ENCODE measurements at places on chromosomes 6 and 20.

- DNase-seq = no peak
These were observed 4.3 kb downstream of the VAPB start for GRCh38 chr20:58393299-58393698.

- no peak for DNase-seq
These were observed 125.9 kb downstream of the KIF6 start for GRCh38 chr6:39599341-39599740.

DNA sequence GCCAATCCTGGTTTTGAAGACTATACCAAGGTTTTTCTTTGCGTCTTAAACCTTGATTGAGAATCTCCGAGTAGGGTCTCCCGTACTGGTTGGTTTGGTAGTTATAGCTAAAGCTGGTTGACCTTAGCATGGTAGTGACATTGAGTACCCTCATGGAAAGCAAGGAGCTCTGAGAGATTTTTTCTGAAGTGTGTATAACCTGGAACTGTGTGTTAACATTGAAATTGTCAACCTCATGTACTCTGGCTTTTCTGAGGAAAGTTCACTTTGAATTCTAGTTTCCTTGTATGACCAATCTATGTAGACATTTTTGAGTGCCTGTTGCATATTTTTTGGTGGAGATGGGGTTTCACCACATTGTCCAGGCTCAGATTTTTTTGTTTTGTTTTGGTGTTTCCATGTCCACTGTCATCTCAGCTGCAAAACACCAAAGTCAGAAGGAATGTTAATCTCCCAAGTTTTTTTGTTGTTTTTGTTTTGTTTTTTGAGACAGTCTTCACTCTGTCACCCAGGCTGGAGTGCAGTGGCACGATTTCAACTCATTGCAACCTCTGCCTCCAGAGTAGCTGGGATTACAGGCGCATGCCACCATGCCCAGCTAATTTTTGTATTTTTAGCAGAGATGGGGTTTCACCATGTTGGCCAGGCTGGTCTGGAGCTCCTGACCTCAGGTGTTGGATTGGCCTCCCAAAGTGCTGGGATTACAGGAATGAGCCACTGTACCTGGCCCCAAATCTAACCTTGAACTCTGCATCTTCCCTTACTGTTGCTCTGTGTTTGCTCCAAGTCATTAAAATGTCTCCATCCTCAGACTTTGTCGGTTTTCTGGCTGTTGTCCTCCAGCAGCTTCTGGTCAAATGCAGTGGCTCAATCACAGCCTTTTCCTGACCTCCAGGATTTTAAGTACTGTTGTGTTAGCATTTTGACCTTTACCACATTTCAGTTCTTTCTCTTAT, 4.3 kb downstream of the RPS12 start:
- DNase-seq = no peak

DNA sequence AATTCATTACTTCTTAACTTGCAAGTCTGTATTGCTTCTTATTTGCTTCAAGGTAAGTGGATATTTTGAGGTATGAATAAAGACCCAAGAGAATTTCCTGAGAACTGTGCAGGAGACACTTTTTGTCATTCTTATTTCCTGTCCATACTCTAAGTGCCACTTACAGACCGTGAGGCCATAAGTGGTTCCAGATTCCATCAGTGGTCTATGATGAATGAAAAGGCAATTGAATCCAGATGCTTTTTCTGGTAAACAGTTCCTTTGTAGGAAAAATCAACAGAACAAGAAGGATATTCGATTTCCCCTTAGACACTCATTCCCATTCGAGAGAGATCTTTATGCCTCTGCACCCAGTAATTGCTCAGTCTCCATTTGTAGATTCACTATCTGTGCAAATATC, 58.3 kb upstream of the PDE10A start:
- no peak for DNase-seq

- DNase-seq = no peak
These were observed 2.9 kb downstream of the AIG1 start for GRCh38 chr6:143063631-143064030.

DNA sequence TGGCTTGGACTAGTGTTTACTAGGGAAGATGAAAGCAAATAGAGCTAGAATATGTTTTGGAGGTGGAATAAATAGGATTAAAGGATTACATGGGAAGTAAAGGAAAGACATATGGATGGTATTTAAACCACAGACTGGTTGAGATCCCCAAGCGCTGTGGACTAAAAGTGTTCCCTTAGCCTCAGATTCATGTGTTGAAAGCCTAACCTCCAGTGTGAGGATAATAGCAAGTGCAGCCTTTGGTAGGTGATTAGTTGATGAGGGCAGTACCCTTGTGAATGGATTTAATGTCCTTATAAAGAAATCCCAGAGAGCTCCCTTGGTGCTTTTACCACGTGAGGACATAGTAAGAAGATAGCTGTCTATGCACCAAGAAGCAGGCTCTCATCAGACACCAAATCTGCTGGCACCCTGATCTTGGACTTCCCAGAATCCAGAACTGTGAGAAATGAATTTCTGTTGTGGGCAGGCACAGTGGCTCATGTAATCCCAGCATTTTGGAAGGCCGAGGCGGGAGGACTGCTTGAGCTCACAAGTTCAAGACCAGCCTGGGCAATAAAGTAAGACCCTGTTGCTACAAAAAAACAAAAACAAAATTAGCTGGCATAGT, 57.3 kb upstream of the MCM9 start:
- DNase-seq = no peak

GRCh38 chr6:7232351-7232750, 80.6 kb downstream of the SSR1 start:
- DNase-seq = no peak

DNA sequence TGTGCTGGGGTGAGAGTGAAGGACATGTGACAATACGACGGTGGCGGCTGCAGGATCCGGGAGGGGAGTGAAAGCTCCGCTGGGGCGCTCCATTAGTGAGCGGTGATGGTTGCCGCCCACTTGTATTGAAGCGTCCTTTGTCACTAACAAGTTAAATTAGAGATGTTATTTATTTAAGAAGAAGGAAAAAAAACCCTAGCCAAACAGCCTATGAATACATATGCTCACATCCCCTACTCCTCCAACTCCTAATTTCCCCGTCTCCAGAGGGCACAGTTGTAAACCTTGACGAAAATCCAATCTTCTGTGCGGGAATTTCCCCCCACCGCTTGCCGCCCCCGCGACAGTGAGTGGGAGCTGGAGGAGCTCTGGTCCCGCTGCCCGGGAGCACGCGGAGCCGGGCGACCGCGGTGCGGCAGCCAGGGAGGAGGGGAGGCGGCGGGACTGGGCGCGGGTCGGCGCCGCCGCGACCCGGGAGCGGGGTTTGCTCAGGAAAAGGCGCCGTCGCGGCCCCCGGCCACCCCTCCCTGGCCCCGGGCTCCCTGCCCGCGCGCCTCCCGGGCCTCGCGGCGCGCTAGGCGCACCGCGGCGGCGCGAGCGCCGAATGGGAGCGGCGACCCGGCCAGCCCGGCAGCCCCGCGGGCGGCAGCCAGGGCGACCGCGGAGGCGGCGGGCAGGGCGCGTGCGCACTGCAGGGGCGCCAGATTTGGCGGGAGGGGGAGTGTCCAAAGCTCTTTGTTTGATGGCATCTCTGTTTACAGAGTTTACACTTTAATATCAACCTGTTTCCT, at the start of gene MYB:
TSS of gene MYB (plus strand) at position 767 of the 791 bp plus-strand sequence. CDS start 206 bp downstream, outside the sequence.
- peak; percentile 76 for DNase-seq

GRCh38 chr6:169530752-169531123, 171.1 kb downstream of the WDR27 start:
- DNase-seq = no peak

- DNase-seq = no peak
These were observed 19.8 kb downstream of the GCM1 start for GRCh38 chr6:53128842-53129241.

DNA sequence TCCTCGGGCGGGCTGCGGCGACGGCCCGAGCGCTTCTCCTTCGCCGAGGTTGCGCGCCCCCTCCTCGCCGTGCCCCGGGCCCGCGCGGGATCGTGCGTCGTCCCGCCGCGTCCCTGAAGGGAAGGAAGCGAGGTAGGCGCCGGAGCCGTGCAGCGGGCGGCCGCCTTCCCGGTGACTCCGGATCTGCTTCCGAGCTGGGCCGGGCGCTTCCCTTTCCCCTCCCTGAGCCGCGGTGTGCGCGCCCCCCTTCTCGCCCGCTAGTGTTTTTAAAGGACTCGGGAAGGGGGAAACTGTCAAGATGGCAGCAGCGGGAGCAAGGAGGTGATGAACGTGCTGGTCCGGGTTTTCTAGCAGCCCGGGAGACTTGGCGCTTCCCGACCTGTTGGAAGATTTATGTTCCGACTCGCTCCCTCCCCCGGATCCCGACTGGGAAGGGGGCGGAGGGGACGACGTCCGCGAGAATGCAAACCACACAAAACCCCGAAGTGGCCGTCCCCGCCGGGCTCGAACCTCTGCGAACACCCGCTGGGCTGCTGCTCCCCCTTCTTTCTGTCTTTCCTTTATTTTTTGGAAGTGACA, 744 bp upstream of the FOXO3 start:
- DNase-seq = no peak

GRCh38 chr6:20708367-20709124, 174.3 kb downstream of the CDKAL1 start:
- DNase-seq = peak; percentile 18

- DNase-seq = peak; percentile 16
These were observed 587 bp downstream of the PDSS2 start for GRCh38 chr6:107458672-107459282.

DNA sequence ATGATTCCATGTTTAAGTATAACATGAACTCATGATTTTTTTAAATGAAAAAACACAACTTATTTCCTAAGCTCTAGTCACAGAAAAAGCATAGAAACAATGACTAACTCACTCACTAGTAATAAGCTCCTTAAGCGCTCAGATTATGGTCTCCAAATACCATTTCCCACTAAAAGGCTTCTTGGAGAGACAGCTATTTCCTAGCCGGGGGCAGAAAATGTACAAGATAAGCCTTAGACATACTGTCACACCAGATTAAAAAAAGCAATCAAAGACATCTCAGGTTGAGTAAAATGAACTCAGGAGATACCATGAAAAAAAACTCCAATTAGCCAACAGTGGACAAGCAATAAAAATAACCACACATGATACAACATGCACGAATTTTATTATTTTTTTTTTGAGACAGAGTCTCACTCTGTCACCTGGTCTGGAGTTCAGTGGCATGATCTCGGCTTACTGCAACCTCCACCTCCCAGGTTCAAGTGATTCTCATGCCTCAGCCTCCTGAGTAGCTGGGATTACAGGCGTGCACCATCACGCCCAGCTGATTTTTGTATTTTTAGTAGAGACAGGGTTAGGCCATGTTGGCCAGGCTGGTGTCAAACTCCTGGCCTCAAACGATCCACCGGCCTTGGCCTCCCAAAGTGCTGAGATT, 14.9 kb downstream of the SRPK1 start:
- DNase-seq = no peak

GRCh38 chr20:52761867-52762266, 210.3 kb upstream of the TSHZ2 start:
- no peak for DNase-seq

DNA sequence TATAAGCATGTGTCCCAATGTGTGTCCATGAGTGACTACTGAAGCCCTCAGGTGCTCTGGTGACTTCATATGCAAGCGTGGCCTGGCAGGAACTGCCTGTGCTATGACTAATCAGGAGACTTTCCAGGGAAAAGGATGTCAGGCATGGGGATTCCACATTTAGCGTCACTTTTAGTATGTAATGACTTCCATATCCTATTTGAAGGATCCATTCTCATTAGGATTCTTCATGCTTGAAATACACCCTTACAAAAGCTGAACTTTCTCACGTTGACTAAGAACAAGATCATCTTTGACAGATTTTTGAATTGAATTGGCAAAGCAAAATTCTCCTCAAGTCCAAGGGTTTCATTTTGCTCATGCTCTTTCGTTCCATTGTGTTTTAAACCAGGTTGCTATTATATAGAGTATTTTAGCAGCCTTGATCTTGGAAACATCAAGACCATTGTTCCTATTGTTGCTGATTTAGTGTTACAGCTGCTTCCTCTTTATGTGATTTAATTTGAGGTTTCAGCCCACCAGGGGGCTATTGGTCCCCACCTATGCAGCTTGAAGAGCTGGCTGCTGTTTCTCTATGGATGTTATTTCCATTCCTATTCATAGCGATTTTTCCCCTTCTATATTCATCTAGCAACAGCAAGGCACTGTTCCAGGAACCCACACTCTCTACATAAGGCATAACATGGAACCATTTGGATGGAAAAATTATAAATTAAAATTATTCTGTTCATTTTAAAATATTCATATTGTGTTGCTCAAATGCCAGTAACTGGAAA, 418.6 kb downstream of the CDKAL1 start:
- DNase-seq = no peak

DNA sequence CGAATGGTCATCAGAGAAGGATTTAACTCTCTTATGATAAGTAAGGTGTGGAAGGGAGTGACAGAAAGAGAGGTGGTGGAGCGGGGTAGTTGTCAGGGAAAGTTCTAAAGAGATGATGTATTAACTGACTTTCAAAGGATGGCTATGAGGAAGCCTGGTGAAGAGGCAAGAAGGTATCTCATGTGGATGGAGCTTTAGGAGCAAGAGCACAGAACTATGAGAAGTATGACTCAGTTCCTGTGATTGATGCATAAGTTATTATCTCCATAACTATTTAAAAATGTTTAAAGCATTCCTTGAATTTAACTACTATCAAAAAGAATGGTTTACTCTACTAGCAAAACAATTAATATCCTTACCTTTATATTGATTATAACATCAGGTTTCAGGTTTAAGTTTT, 28.8 kb downstream of the AK9 start:
- DNase-seq = no peak

DNA sequence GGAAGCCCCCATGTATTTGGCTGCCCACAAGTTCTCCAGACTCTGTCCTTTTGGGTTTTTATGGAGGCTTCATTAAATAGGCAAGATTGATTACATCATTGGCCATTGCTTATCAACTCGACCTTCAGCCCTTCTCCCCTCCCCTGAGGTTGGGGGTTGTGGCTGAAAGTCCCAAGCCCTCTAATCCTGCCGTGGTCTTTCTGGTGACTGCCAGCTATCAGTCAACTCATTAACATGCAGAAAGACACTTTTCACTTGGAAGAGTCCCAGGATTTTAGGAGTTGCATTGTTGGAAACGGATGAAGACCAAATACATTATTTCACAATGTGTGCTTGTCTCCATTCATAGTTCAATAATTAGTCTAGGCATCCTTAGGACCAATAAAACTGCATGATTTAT, 9.5 kb downstream of the CDC5L start:
- no peak for DNase-seq

DNA sequence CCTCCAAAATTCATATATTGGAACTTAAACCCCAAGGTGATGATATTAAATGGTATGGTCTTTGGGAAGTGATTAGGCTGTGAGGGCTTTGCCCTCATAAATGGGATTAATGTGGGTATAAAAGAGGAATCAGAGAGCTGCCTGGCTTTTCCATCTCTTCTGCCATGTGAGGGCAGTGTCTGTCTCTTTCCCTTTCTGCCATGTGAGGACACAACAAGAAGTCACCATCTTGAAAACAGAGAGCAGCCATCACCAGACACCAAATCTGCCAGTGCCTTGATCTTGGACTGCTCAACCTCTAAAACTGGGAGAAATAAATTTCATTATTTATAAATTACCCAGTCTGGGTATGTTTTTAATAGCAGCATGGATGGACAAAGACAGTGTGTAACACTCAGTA, 263.0 kb downstream of the PAX1 start:
- no peak for DNase-seq
